ENCODE measurements at places on chromosomes 11 and 22.

- DNase-seq, result no peak
- peaks cover 31% of the 10 kb centered on the region for H3K36me3 ChIP-seq
- H3K27ac ChIP-seq, result peak overlapping the region; percentile 97
- no peaks in the 10 kb centered on the region for H3K27me3 ChIP-seq
- no peak overlapping the region for H3K4me3 ChIP-seq
- peaks cover 73% of the 10 kb centered on the region for H3K4me1 ChIP-seq
Measured at GRCh38 chr22:31947296-31947695, 3.0 kb downstream of the YWHAH start.

DNA sequence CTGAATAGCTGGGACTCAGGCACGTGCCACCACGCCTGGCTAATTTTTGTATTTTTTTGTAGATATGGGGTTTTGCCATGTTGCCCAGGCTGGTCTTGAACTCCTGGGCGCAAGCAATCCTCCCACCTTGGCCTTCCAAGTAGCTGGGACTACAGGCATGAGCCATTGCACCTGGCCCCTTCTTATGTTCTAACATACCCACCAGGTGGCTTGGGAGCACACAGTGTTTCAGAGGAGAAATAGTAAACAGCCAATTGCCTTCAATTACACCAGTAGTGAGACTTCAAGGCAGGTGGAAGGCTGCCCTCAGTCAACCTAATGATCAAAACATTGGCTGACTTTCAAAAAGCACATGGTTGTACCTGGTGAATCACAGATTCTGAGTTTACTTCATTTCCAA lies 167.2 kb downstream of the SWAP70 start:
- no peak overlapping the region for H3K4me3 ChIP-seq
- no peaks in the 10 kb centered on the region for H3K4me1 ChIP-seq
- peaks cover 15% of the 10 kb centered on the region for H3K36me3 ChIP-seq
- H3K27ac ChIP-seq, result no peak overlapping the region
- no peaks in the 10 kb centered on the region for H3K27me3 ChIP-seq
- no peak for DNase-seq

- no peaks in the 10 kb centered on the region for H3K4me1 ChIP-seq
- no peaks in the 10 kb centered on the region for H3K36me3 ChIP-seq
- no peaks in the 10 kb centered on the region for H3K27me3 ChIP-seq
- no peak overlapping the region for H3K27ac ChIP-seq
Measured at GRCh38 chr11:115591380-115591779, 87.2 kb upstream of the CADM1 start.

GRCh38 chr11:8685820-8686219 lies 3.2 kb downstream of the RPL27A start:
- no peak overlapping the region for H3K4me3 ChIP-seq
- no peaks in the 10 kb centered on the region for H3K27me3 ChIP-seq
- H3K36me3 ChIP-seq, result no peaks in the 10 kb centered on the region
- no peak overlapping the region for H3K27ac ChIP-seq

- H3K27ac ChIP-seq, result no peak overlapping the region
- no peak overlapping the region for H3K4me3 ChIP-seq
- H3K4me1 ChIP-seq, result no peaks in the 10 kb centered on the region
- no peaks in the 10 kb centered on the region for H3K27me3 ChIP-seq
- H3K36me3 ChIP-seq, result no peaks in the 10 kb centered on the region
Measured at GRCh38 chr22:22680396-22680795, 36.0 kb downstream of the GGTLC2 start.

GRCh38 chr22:27791159-27791858 lies 10.2 kb downstream of the MN1 start:
- no peak overlapping the region for H3K27ac ChIP-seq
- H3K4me1 ChIP-seq, result no peaks in the 10 kb centered on the region
- no peaks in the 10 kb centered on the region for H3K36me3 ChIP-seq
- H3K27me3 ChIP-seq, result no peaks in the 10 kb centered on the region

Measured in left lung (tissue), 14 donors.